EL (cell line): ENCODE measurements at places on chromosomes 6 and 20.

GRCh38 chr6:44660561-44661220 lies 273.2 kb downstream of the CDC5L start:
- no peak for DNase-seq

DNA sequence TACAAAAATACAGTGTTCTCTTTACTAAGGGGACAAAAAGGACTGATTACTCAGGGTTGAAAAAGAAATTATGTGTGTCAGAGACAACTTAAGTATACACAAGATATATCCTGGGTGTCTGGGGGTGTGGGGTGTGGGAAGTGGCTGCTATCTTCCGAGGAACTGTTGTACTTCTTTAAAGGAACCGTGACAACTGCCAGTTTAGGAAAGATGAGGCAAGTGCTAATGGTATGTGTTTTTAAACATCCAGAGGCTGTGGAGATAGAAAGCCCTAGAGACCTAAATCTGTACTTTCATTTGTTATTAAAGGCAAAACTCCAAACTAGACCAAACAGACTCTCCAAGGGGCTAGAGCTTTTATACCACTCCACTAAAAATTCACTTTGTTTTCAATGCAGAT lies 95.6 kb downstream of the SNAP25 start:
- DNase-seq: peak; percentile 68

DNA sequence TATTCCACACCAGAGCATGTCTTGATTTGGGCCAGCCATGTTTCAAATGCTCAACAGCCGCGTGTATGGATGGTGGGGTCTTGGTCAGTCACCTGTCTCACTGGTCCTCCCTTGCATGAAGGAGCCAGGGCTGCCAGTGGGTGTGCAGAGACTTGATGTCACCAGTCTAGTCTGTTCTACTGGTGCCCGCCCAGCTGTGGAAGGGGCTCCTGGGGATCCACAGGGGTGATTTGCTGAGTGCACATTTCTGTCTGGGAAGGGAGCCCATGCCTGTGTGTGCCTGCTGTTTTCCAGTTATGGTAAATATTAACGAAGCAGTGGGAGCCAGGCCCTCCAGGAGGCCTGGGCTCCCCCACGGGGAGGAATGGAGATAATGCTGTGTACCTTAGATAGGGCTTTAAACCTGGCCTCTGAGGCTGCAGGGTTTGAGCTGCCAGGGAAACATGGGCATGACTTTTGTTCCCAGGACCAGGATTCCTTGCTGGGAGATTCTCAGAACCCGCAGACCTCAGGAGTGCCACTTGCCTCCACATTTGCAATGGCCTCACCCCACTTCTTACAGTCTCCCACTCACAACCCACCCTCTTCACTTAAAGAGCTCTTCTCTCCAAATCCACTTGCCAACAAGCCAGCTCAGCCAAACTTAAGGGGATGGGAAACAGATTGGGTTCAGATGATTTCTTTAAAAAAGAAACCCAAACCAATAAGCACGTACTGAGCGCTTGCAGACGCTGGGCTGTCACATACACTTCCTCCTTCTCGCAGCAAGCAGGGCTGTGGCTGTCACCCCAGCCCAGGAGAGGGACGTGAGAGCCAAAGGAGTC lies 54.1 kb downstream of the VEGFA start:
- DNase-seq: no peak

DNA sequence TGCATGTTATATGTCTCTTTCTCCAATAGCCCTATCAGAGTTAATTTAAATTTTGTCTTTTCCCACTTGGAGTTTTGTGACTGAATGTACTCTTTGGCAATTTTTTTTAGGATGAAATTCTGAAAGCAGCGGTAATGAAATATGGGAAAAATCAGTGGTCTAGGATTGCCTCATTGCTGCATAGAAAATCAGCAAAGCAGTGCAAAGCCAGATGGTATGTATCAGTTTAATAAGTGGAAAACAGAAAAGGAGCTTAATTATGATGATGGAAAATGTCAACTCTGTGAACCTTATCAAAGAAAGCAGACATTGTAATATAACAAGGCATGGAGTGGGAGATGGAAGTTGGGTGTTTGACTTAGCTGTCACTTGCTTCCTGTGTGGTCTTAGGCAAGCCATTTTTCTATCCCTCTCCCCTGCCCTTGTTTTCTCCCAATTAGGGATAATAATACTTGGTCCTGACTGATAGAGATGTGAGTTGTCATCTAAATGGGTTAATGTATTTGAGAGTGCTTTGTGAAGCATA lies 2.7 kb downstream of the CDC5L start:
- no peak for DNase-seq

GRCh38 chr6:73664701-73665100 lies 10.9 kb upstream of the SLC17A5 start:
- DNase-seq: peak; percentile 12

GRCh38 chr6:17771609-17772008 lies 64.9 kb upstream of the NUP153 start:
- DNase-seq: no peak

GRCh38 chr6:82711105-82711827 lies 347.6 kb downstream of the TPBG start:
- DNase-seq: no peak

GRCh38 chr20:14498772-14499171 lies 161.4 kb upstream of the FLRT3 start:
- DNase-seq: no peak

DNA sequence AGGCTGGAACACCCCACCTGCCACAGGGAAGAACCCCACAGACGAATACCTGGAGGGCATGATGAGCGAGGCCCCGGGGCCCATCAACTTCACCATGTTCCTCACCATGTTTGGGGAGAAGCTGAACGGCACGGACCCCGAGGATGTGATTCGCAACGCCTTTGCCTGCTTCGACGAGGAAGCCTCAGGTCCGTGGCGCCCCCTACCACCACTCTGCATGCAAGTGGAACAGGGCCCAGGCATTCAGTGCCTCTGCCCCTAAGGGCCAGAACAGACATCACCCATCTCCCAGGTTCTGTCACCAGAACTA lies 6.6 kb downstream of the MYL9 start:
- DNase-seq: no peak

- DNase-seq: no peak
Measured at GRCh38 chr6:42363926-42364849, 87.5 kb downstream of the TRERF1 start.

- no peak for DNase-seq
Measured at GRCh38 chr6:125843593-125843992, 52.8 kb downstream of the NCOA7 start.

- no peak for DNase-seq
Measured at GRCh38 chr6:40411881-40412280, 175.3 kb downstream of the LRFN2 start.

DNA sequence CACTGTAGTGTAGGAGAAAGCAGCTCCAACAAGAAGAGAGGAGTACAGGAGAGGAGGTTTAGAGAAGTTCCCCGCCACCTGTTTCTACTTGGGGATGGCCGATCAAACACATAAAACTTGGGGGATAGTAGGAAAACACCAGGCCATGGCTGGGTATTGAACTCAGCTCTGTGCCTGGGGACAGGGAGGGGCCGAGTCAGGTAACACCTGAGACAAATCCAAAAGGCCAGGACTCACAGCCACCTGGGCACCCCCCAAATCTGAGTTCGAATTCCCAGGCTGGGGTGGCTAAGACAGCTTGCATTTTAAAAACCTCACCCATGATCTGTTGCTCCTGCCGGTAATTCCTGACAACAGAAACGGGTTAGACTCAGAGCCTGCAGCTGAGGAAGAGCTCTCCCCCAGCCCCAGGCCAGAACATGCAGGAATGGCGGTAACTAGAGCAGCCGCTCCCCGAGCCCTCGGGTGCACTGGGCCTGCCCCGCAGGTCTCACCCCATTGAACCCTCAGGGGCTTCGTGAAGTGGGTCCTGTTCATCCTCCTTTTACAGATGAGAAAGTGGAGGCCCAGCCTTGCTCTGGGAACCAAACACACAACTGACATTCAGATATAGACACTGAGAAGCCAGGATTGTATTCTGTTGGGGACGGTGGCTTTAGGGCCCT lies 61.0 kb downstream of the TCP11 start:
- no peak for DNase-seq

GRCh38 chr6:33075568-33076405 lies at the start of gene HLA-DPB1:
HLA-DPB1 (plus strand) TSS chr6:33075990; CDS start chr6:33076042, 52 bp downstream.
- DNase-seq: peak; percentile 53

- no peak for DNase-seq
Measured at GRCh38 chr20:33732166-33732970, 572 bp downstream of the ZNF341 start.

- DNase-seq: no peak
Measured at GRCh38 chr20:458776-459175, 3.6 kb downstream of the TBC1D20 start.

- DNase-seq: no peak
Measured at GRCh38 chr6:129767776-129768485, 58.0 kb upstream of the ARHGAP18 start.

GRCh38 chr6:17933716-17934115 lies 53.7 kb downstream of the KIF13A start:
- DNase-seq: no peak

DNA sequence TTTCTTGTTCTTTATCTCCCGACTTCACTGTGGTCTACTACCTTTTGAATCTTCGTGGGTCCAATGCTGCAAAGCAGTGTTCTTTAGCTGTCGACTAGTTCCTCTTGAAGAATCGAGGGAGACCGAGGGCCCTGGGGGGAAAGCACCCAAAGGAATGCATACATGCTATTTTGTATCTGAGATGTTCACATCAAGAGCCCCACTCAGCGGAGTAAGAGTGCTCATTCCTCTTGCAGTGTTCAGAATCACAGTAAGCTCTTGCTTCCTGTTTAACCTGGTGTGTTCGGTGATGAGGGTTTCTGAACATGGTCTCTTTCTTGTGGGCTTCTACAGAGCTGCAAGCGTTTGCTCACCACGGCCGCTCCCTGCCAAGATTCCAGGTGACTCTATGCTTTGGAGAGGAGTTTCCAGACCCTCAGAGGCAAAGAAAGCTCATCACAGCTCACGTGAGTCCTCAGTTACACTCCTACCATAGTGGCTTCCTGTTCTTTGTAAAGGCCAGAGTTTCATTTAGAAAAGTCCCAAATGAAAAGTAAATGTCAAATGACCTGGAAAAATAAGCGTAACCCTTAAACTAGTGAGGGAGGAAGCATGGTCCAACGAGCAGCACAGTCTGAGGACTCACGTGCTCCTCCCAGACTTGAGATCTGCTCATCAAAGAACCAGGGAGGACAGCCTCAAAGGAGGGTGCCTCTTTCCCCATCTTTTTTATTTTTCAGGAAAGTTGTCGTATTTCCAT lies 13.3 kb downstream of the IRF4 start:
- DNase-seq: no peak

DNA sequence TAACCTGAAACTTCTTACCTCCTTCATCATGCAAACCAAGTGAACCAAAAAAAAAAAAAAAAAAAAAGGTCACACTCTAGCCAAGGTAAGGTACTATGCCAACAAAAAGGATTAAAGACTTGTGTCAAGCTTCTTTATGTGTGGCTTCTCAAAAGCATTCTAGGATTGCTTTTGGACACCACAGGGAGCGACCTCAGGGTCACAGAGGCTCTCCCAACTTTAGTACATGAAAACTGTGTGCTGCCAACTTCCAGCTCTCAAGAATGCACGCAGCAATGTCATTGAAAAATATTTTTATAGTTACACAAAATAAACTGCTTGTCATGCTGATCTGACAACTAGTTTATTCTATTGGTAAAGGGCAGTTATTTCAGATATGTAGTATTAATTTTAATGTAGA lies 243.8 kb downstream of the PLCB1 start:
- DNase-seq: peak; percentile 20

DNA sequence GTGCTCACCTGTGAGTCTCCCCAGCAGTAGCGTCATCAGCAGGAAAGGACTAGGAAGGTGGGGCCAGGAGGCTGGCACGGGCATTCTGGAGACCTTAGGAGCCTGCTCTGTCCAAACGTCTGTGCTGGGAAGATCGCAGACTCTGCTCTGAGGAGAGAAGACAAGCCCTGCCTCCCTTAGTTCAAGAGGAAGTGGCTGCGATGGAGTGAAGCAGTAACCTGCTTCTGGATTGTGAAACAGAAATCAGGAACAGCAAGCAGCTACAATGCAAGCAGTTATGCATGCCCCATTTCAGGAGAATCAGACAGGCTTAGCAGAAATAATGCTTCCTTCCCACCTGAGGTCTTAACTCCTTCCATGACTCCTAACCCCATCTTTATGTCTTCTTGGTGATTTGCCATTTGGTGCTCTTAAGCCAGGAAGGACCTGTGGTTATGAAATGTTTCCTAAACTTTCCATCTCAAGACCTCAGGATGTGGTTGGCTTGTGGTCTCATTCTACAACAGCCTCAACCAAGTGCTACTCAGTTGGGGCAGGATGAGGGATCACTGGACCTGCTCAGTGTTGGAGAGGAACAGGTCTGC lies at the start of gene SIRPB1:
Gene SIRPB1 (minus strand): TSS at position 149 of the 584 bp plus-strand sequence. CDS start 65 bp downstream, at position 84.
- no peak for DNase-seq

DNA sequence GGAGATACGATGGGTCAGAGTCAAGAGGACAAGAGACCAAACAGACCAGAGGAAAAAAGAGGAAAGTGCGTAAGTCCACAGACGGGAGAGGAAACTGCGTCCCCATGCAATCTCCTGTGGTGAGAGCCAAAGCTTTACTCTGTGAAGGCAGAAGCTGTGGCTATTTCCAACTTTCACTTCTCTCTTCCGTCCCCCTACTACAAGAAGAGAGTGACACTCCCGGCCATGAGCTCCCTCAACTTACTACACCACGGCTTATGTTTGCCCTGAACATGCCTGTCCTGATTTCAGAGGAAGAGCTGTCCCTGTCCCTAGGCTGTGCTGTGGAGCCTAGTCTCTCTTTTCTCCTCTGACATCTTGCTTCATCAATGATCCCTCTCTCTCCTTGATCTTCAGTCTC lies 11.5 kb upstream of the SSR1 start:
- DNase-seq: no peak

- no peak for DNase-seq
Measured at GRCh38 chr20:41510224-41510623, 108.0 kb downstream of the CHD6 start.

GRCh38 chr6:46016063-46016608 lies 476 bp upstream of the CLIC5 start:
- no peak for DNase-seq

GRCh38 chr6:121235386-121235785 lies 98.9 kb downstream of the TBC1D32 start:
- DNase-seq: no peak

DNA sequence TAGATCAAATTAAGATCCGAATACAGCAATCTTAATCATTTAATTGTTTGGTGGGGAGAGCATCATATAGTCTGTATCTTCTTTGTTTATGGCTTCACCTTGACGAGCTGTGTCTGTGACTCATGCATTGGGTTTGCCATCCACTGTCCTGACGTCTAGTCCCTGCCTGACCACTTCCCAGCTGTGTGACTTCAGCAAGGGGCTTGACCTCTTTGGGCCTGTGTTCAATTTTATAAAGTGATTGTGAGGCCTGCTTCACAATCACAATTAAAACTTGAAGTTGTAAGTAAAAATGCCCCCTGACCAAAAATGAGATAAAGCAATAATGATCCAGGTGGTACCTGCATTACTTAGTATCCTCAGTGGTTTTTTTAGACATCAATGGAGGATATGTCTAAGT lies 209.2 kb downstream of the ZNF217 start:
- no peak for DNase-seq

GRCh38 chr6:139402876-139403386 lies 28.5 kb upstream of the CITED2 start:
- DNase-seq: peak; percentile 96

GRCh38 chr6:9200712-9201111 lies 765.4 kb upstream of the SLC35B3 start:
- DNase-seq: no peak

- no peak for DNase-seq
Measured at GRCh38 chr6:36266913-36267644, 2.8 kb upstream of the PNPLA1 start.
